Stimulated activated CD4-positive, alpha-beta T cell treated with anti-CD3 and anti-CD28 coated beads, Interleukin-12 subunit alpha, Interleukin-12 subunit beta, amount 100 ng/mL, for 4 hours (primary cell): ENCODE measurements at places on chromosomes 16 and 17.
A peak's percentile ranks its signal among the peaks of the same experiment; 100 is the strongest.

- DNase-seq: no peak
Observed at GRCh38 chr17:38547444-38547843, 58.3 kb downstream of the SRCIN1 start.

DNA sequence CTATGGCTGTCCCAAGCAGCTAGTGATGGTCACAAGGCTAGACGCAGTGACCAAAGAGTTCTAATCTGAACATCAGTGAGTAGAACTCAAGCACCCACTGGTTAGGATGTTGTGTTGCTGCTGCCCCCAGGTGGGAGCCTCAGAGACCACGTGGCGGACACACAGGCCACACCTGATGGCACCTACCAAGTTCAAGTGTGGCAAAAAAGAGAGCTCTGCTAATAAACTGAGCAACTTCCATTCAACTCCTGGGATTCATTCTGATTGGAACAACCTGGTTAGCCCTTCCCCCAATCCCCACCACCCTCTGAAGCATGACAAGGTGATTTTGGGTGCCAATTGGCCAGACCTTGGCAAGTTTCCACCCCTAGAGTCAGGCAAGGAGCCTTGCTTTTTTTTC, 3.5 kb upstream of the LCMT1 start:
- peak; percentile 17 for DNase-seq

DNA sequence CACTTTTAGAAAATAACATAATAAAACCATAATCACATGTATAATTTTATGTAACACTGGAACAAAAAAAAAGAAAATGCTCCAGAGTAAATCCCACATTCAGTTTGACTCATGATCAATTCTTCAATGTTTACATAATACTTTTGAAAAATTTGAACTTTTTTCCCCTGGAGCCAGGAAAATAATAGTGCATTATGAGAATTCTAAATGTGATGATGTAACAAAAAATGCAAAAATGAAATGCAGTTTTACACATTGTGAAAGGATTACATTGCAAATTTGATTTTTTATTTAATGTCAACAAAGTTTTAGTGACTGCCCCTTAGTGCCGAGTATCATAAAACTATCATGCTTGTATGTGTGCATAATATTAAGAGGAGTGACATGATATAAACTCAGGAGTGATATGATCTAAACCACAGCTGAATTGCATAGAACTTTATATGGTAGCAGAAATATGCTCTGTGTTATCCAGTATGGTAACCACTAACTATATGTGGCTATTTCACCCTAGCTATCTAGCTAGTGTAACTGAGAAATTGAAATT, 238.2 kb downstream of the CDH8 start:
- no peak for DNase-seq

- DNase-seq: no peak
Observed at GRCh38 chr16:79505344-79505743, 95.2 kb downstream of the MAF start.

- DNase-seq: no peak
Observed at GRCh38 chr17:49016775-49017463, 19.7 kb downstream of the IGF2BP1 start.

GRCh38 chr17:80360396-80360795, 54.6 kb upstream of the ENDOV start:
- DNase-seq: no peak

DNA sequence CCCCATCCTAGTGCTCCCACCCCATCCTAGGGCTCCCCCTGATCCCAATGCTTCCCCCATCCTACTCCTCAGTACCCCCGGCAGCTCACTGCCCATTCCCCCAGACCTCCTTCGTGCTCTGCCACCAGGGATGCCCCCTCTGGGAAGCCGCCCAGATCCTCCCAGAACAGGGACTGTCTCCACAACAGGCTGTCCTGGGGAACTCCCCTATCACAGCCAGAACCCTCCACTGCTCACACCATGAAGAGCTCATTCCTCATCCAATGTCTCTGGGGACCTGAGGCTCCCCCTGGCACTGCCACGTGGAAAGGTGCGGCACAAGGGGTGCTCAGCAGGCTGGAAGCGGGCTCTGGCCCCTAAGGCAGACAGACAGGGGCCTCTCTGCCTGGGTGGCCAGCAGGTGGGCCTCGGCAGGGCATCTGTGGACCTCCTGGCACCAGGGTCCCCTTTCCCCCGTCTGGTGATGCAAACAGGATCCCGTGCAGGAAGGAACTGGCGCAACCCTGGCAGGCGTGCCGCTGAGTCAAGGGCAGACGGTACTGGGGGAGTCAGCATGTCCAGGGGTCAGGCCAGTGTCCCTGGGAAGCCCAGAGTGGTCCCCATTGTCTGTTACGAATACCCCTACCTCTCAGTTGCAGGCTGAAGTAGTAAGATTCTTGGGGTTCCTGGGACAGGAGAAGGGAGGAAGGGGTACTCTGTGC, 14.8 kb upstream of the PVALEF start:
- DNase-seq: no peak
